ENCODE measurements at places on chromosomes 1 and 21.

GRCh38 chr1:244849189-244849866 lies 13.9 kb downstream of the COX20 start:
- no peak for DNase-seq

DNA sequence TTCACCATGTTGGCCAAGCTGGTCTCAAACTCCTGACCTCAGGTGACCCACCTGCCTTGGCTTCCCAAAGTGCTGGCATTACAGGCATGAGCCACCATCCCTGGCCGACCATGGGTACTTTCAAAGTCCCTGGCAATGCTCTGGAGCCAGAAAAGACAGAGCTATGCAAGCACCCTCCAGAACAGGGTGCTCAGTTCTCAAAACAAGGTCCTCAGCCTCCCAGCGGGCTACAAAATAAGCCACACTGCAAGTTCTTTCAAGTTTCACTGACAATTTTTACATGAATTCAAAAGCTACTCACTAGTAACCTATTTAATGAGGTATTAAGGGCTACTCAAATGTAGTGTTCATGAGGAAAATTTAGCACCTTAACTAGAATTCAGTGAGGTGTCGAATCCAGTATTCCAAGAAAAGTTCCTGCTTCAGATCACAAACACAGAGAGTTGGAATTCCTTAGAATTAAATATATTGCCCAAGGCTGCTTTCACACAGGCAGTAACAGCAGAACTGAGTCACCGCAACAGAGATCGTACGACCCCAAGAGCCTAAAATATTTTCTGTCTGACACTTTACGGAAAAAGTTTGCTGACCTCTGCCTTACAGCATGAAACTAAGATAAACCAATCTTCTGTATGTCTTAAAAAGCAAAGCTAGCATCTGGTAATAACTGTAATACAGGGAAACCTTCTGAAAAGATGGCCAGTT lies 60.7 kb downstream of the HSF2BP start:
- no peak for DNase-seq

DNA sequence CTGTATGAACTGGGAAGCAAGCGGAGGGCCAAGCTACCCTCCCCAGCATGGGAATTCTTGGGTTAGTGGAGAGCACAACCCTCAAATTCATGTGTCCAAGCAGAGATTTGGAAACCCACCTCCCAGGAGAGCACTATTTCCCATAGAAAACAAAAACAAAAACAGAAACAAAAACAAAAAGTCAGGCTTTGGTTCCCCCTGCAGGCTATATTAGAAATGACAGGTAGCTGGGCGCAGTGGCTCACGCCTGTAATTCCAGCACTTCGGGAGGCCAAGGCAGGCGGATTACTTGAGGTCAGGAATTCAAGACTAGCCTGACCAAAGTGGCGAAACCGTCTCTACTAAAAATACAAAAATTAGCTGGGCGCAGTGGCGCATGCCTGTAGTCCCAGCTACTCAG lies 10.8 kb downstream of the MINDY1 start:
- DNase-seq = no peak

DNA sequence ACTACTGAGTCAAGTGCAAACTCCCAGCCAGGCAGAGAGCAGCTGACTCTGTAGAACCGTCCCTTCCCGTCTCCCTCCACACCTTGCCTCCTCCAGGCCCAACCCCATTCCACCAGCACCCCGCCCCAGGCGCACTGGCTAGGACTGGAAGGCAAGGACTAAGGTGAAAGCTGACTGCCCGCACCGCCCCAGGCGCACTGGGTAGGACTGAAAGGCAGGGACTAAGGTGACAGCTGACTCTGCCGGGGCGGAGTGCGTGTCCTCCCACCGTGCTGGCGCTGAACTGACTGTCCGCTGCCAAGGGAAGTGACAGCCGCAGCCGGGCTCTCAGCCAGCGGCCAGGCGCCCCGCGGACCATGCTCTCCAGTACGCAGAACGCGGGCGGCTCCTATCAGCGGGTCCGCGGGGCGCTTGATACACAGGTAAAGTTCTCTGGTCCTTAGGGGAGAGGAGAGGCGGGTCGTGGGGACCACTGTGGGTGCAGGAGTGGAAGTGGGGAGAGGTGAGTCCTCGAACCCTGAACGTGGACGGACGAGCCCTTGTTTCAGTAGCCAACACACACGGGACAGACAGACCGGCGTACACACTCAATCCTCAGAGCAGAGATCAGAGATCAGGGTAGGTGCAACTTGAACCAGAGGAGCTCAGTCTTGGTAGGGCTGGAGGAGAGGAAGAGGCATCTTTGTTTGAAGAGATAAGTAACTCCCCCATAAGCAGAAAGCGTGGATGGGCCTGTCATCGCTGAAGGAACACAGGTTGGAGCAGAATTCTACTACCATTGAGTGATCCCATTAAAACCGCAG lies 58.0 kb downstream of the RBM11 start:
- peak; percentile 14 for DNase-seq

GRCh38 chr1:155591770-155592169 lies 18.2 kb upstream of the MSTO1 start:
- DNase-seq = peak; percentile 82

- no peak for DNase-seq
Observed at GRCh38 chr1:173479649-173480048, 2.5 kb downstream of the PRDX6 start.

DNA sequence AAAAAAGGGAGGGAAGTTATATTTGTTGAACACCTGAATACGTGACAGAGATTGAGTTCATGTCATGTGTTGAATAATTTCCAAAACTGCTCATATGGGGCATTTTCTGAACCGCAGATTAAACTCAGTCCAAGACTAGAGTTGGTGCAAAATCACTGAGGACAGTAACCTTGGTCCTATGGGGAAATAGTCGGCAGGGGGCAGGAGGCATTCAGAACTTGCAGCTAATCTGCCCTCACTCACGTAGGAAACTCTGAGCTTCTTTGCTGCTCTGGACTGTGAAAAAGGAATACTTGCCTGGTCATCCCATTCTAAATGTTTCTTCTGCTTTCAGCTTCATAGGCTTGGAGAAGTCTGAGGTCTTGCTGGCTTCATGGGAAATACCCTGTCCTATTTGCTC lies 228.3 kb upstream of the ZP4 start:
- DNase-seq = no peak

GRCh38 chr1:93750955-93751354 lies 69.3 kb upstream of the BCAR3 start:
- no peak for DNase-seq

DNA sequence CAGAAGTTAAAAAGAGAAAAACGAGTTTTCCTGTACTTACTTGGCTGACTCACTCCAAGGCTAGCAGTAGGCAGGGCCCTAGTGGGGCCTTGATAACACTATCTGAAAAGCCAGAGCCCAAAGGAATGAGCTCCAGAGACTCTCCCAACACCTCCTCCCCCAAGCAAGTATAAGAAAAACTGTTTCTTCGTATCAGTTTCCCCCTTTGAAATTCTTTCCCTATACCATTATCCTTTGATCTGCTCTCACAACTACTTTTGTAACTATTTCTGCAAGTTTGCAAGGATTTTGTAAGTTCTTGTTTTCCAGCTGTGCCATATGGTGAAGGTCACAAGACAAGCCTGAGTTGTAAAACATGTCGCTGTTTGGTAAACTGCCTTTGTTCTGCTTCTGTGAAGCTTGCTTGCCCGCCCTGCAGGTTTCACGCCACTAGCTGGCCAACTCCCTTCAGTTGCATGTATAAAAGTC lies 36.5 kb upstream of the KCNJ15 start:
- DNase-seq = no peak

DNA sequence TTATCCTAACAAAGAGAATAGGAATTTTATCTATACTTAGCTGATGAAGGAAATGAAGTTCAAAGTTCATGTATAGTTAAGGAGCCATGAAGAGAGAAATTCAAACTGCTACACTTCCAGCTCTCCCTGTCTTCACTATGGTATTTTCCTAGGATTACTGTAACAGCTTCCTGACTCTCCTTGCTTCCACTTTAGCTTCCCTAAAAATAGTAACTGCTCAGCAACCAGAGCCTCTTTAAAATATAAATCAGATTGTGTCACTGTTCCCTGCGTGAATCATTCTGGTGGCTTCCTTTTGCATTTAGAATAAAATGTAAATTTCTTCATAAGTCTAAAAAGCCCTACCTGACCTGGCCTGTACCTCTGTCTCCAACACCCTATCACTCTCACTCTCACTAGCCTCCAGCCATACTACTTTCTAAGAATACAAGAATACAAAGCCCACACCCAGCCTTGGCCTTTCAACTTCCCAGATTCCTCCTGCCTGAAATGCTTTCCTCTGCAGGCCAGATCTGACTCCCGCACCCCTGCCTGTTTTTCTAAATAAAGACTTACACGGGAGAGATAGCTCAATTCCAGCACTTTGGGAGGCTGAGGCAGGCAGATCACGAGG lies 30.5 kb downstream of the OR10J1 start:
- DNase-seq = no peak

DNA sequence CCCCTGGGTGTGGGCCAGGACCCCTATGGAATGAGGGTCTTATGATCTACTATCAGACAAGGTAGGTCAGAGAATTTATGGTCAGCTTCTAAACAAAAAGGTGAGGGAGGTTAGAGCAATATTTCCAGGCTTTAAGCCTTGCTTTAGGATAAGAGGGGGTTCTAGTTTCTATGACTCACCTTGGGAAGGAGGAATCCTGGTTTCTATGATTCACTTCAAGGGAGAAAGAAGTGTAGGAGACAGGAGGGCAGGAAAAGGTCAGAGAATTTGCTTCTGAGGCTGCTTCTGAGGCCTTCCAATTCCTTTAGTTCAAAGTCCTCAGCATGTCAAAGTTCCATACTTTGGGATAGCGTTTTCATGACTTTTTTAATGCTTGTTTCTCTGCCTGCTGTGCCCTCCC lies 35.2 kb downstream of the RGL1 start:
- no peak for DNase-seq

DNA sequence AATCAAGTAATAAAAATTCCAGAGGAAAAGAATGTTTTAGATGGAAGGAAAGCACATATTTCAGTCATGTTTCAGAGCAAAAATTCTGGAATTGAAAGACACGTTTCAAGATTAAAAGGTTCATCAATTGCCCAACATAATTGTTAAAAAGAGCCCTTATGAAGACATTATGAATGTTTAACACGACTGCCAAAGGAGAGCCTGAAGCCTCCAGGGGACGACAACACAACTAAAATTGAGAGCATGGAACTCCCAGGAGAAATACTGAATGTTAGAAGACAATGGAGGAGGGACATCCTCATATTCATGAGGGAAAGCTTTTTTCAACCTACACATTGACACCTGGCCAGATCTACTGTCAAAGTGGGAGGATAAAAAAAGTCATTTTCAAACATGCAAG lies 16.0 kb downstream of the OR2T11 start:
- DNase-seq = peak; percentile 59

DNA sequence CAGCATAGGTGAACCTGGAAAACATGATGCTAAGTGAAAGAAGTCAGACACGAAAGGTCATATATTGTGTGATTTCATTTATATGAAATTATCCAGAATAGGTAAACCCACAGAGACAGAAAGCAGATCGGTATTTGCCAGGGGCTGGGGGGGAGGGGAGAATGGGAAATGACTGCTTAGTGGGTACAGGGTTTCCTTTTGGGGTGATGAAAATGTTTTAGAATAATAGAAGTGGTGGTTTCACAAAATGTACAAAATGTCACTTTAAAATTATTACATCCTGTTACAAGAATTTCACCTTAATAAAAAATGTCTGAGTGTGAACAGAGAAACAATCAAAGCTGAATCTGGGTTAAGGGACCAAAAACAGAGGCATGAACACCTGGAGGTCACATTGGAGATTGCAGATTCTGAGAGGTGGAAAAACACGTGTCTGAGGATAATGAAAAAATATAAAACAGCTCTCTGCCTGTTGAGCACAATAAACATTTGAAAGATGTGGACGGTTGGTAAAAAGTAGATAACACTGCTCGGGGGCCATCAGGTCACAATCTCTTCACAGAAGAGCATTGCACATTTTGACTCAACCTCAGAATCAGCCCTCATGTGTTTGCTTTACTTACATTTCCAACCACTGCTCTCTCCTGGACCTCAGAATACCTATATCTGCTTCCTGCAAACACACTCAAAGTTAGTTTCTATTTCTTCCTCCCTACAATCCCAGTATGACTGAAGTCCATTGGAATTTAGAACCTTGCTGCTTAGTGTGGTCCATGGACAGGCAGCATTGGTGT lies 3.2 kb downstream of the SLAMF6 start:
- DNase-seq = no peak

- no peak for DNase-seq
Observed at GRCh38 chr1:4718071-4718470, 63.7 kb downstream of the AJAP1 start.

GRCh38 chr1:201461645-201462441 lies 7.1 kb downstream of the PHLDA3 start:
- DNase-seq = peak; percentile 58

DNA sequence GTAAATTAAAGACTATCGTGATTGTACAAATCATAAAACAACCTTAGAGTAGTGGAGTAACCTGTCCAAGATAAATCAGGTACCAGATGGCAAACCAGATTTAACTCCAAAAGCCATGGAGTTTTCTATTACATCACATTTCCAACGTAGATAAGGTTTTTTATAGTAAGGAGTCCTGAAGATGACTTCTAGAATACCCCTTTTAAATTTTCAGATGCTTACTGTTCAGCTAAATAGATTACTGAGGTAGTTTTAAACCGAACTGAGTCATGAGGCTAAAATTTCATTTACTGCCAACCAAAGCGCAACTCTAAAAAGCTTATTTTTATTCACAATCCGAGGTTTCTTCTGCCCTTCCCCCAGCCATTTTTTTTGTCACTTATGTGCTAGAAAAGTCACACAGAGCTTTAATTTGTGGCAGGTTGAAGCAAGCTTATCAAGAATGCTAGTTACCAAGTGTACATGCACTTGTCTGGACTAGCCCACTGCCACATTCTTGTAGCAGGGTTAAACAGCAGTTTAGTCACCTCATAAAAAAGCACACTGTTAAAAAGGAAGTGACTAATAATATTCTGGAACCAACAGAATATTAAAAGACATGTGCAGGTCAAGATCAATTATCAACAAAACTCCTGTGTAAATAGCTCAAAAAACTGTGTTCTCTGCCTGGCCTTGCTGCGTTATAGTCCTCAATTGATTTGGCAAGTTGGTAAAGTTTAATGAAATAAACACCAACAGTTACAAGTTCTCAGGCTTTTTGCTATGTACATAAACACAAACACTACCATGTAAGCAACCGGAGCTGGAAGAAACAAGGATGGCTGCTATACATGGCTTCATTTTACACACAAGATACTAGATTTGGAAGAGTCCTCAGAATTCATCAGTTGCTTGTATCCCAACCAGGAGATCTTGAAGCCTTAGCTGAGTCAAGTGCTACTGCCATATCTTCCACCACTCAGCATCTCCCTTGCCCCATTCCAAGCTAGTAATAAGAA lies 180.3 kb upstream of the DMRTA2 start:
- no peak for DNase-seq

DNA sequence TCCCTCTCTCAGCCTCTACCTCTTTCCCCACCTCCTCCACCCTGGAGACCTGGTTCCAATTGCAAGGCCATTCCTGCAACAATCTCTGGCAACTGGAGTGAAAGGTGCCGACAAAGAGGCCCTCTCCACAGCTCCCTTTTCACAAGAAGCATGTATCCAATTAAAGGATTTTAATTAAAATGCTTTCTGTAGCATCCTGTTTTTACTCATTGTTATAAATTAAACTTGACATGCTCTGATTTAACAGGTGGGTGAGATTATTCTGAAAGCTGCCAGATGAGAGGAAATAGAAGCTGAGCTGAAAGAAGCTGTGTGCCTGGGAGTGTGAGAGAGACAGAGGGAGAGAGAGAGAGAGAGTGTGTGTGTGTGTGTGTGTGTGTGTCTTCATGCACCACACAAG lies 160.5 kb downstream of the TBX15 start:
- DNase-seq = no peak
